Type B pancreatic cell (in vitro differentiated cells): ENCODE measurements at places on chromosomes 5 and 9.

- DNase-seq = no peak
Measured at GRCh38 chr9:7174884-7175283, 417.1 kb downstream of the KDM4C start.

GRCh38 chr5:68628082-68628814 is 412.7 kb downstream of the PIK3R1 start:
- no peak for DNase-seq

- DNase-seq = peak; percentile 89
Measured at GRCh38 chr5:1666812-1667588, 132.6 kb downstream of the MRPL36 start.

- DNase-seq = no peak
Measured at GRCh38 chr5:96079075-96079474, 117.4 kb upstream of the ELL2 start.

DNA sequence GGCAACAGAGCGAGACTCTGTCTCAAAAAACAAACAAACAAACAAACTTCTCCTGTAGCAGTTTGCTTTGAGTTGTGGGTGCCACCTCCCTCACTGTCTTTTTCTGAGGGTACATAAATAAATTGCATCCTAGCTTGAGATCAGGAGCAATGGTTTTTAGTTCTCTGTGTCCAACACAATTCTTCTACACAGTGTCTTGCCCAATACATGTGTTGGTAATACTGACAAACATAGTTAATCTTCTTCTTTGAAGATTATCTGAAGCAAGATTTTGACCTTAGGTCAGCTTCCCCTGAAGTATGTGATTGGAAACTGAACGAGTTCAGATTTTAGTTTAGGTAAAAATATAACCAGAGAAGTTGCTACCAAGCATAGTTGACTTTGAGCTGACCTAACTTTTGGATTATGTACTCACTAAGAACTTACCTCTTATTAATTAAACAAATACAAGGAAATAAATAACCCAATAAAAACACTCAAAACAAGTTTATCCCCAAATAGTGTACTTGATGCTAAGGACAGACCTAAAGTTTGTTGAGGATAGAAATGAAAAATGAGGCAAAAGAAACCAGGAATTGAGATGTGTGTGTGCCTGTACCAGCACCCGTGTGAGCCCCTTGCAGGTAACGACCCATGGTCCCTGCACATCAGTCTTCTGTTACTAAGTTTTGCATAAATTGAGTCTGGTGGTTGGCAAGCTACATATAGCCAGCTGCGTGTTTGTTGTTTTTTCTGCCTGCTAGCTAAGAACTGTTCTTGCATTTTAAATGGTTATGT is 16.2 kb downstream of the TJP2 start:
- DNase-seq = no peak

- DNase-seq = peak; percentile 40
Measured at GRCh38 chr5:6790346-6790865, 77.2 kb downstream of the TENT4A start.

DNA sequence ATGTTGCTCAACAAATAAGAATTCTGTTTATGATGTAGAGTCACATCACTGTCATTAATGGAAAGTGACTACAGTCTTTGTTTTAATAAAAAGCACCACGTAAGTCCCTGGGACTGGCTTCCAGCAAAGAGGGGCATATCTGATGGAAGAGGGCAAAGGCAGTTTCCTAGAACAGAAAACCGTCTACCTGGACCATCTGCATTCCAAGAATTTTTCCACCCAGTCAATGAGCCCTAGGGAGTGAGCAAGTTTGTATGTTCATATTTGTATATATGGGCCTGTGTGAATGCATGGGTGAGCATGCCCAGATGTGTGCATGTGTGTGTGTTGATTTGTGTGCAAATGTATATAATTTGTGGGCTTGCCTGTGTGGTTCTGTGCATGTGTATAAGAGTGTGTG is 156.8 kb upstream of the SEMA6A start:
- no peak for DNase-seq

DNA sequence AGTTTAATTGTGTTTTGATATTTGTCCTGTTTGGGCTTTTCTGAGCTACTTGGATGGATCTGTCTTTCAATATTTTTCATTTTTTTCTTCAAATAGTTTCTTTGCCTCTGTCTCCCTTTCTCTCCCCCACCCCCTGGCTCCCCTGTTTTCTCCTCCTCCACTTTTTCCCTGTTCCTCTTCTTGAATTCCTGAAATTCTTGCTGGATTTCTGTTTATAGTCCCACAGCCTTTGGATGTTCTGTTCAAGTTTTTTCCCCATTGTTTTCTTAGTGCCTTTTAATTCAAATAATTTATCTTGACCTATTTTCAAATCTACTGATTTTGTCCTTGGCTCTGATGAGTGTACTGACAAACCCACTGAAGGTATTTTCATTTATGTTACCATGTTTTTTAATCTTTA is 113.0 kb downstream of the VPS13A start:
- no peak for DNase-seq

DNA sequence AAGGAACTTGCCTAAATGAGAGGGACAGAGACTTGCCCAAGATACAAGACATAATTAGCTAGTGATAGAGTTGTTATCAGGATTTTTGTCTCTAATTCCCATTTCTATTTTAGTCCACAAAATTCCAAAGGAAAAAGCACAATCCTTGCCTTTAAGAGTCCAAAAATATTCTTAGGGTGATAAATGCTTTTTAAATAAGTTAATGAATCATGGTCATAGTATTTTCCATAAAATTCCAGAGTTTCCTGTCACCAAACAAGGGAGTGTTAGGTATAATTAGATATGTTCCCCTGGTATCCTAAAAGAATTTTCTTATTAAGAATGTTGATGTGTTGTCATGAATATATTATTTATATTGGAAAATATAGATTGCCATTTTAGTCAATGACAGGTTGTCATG is 21.8 kb upstream of the CEP72 start:
- DNase-seq = no peak

- no peak for DNase-seq
Measured at GRCh38 chr5:89283728-89284493, 400.9 kb upstream of the MEF2C start.

DNA sequence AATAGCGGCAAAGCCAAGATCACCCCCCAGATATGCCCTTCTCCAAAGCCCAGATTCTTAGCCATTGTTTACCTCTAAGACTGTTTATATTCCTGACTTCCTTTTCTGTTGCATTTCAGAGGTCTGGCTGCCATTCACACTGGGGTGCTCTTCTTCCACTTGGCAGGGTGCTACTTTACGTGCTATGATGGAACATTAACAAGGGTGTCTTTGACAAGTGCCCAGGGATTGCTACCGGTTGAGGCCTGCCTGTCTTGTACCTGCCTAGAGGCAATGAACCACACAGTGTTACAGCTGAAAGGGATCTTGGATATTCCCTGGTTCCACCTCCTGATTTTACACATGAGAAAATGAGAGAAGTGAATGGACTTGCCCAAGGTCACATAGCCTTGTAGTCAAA is 352.1 kb upstream of the KIF2A start:
- no peak for DNase-seq

GRCh38 chr9:134356496-134357470 is 30.5 kb downstream of the RXRA start:
- DNase-seq = no peak

DNA sequence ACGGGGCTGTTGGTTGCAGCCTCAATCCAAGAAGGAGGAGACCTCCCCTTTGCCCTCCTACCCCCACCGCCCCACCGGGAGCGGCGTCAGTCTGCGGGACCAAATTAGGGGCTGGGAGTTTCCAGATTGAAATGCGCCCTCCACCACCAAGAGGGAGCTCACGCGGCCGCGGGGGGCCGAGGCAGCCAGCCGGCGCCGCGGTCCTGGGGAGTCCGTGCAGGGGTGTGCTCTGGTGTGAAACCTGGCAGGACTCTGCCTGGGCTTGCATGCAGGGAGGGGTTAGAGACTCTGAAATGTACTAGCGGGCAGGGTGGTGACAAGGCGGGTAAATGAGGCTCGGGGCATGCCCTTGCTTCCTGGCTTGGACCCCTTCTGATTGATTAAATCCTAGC is 989 bp upstream of the FBN2 start:
- no peak for DNase-seq

DNA sequence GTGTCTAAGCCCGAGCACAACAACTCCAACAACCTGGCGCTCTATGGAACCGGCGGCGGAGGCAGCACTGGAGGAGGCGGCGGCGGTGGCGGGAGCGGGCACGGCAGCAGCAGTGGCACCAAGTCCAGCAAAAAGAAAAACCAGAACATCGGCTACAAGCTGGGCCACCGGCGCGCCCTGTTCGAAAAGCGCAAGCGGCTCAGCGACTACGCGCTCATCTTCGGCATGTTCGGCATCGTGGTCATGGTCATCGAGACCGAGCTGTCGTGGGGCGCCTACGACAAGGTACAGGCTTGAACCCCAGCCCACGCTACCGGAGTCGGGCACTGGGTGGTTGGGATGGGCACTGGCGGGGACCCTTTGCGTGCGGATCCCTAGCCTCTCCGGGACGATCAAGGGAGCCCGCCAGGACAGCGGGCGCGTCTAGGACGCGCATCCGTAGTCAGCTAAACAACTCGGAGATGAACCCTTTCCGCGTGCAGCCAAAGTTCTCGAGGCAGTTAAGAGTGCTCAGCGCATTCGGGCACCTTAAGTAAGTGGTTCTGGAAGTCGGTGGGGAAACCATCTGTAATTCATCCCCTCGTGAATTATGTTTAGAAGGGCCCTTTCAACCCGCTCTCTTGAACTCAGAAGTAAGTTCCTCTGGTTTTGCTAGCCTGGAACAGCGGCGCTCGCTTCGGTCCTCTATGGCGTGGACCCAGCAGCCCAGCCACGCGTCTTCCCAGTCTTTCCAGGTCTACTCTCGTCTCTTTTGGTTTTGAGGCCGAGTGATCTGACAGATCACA is 1.3 kb downstream of the KCNN2 start:
- no peak for DNase-seq

DNA sequence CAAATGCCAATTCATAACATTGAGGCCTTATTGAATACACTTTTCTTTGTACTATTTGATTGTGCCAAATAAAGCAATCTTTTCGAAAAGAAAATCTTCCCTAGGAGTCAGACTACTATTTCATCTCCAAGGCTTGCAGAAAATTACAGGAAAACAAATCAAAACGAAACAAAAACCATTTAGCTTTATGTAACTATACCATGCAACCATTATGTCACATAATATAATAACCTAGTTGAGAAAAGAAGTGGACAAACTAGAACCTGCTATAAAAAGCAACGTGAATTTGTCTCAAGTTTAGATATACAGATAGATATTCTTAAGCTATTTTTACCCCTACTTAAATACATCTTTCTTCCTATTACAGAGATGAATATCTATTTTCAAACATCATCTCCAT is 18.0 kb downstream of the HTR4 start:
- no peak for DNase-seq

DNA sequence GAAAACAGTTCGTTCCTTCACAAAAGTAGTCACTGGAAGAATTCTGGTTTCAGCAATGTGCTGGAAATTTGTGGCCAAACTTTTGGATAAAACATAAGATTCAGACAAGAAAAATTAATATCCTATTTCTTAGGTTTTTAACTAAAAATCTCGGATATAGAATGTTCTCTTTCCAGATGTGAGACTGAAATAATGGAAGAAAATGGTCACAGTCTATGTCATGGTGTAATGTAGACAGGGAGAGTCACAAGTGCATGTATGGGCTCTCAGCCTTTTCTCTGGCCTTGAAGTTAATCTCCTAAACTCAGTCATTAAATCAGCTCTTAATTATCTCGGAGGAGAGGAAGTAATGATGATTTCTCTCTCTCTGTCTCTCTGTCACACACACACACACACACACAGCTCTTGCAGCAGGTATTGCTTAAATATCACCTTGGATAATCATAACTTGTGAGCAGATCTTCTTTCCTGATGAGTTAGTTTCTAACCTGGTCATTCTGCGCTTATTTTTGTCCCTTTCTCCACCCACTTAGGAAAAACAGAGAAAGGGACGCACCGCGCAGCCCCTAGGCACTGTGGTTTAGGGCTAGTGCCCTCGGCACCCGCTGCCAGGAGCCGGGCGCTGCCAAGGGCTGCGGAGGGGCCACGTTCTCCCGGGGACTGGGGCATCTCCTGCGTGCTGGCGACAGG is 672 bp upstream of the ITGA2 start:
- DNase-seq = no peak

- DNase-seq = no peak
Measured at GRCh38 chr9:123394291-123395235, 38.6 kb downstream of the CRB2 start.

DNA sequence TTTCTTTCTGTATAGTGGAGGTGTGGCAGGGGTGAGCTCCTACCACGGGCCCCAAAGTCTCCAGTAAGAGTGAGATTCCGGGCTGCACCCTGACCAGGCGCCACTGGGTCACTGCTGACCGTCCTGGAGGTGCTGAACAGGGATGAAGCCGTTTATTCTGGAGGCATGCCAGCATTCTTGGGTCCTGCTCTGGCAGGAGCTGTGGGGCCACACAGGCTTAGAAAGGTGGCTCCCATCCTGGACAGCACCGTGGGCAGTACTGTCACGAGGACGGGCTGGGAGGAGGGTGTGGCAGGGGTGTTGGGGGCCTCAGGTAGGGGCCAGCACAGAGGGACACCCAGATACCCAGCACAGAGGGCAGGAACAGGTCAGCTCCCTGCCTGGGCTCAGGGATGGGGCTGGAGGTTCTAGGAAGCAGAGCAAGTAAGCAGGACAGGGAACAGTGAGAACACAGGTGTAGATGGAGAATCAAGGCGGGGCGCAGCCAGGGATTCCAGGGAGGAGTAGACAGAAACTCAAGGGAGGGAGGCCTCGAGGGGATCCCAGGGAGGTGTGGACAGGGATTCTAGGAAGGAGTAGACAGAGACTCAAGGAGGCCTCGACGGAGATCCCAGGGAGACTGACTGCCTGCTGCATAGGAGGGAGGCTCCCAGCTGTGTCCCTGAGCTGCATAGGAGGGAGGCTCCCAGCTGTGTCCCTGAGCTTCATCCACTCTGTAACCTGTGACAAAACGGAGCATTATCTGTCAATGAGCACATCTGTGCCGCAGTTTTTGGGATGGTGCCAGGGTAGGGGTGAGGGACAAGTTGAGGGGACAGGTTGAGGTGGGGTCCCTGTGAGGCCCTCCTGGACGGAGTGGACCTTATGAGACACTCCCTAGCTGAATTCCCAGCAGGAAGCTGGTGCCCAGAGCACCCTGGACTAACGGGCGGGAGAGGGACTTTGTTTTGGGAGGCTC is 1.1 kb upstream of the PLEKHG4B start:
- peak; percentile 67 for DNase-seq

- DNase-seq = no peak
Measured at GRCh38 chr9:131627648-131628458, 82.5 kb downstream of the PRRT1B start.

DNA sequence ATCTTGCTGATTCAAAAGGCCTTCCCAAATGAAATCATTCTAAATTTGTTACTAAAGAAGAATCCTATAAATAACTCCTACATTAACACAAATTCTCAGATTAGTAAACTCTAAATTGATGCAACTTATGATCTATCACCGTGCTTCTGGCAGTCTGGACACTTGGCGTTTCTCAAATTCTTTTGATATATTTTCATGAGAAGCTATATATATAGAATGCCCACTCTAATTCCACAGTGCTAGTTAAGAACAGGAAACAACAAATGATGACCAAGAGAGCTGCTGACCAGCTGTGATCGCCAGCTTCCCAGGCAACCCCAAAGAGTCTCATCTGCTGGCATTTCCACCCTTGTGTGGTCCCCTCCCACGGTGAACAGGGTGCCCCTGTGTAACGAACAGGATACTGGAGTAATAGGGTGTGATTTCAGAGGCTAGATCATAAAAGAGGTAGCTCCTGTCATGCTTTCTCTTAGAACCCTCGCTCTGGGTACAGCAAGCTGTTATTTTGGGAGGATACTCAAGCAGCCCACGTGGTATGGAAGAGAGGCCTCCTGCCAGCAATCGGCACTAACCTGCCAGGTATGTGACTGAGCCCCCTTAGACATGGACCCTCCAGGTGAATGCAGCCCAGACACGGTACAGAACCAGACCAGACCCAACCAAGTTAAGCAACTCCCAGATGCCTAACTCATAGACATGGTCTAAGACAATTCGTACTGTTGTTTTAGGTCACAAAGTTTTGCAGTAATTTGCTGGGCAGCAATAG is 64.7 kb downstream of the CDC14B start:
- DNase-seq = no peak
